Heart right ventricle (tissue), 16 donors: ENCODE measurements at places on chromosomes 2 and 18. TPM values are rescaled to one million over a fixed set of nuclear protein-coding genes. Genes with fewer than 3 reads are reported as not detected.

- no peak for DNase-seq
Observed at GRCh38 chr18:73636355-73636754, 511.3 kb downstream of the FBXO15 start.

DNA sequence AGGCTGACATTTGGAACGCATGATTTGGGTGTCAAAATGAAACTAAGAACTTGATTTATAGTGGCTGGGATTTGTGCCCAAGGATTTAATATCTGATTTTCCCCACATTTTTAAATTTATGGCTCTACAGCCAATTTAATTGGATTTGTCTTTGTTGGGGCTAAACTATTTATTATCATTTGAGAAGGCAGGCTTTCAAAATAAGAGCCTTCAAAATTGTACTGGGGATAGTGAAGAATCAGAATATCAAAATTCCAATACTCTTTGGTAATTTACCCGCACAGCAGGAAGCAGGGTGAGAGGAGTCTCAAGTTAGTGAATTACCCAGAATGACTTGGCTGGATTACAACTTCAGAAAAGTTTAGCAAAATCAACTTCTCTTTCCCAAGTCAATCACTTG is 278.1 kb downstream of the LRATD1 start:
- DNase-seq: no peak

DNA sequence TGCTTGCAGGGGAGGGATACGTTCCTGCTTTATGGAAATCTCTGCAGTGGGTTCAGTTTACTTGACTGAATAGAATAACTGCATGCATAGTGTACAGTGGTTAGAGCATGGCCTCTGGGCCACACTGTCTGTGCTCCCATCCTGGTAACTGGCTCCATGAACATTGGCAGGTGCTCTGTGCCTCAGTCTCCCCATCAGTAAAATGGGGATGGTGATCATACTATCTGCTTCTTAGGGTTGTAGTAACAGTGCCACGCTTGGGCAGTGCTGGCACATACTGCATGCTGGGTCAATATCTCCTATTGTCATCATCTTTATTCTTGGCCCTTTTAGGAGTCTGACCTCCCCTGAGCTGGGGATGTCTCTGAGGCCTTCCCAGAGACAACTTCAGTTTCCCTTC is 117.3 kb downstream of the CTIF start:
- DNase-seq: no peak

- no peak for DNase-seq
Observed at GRCh38 chr2:223036790-223037444, 15.1 kb upstream of the KCNE4 start.

GRCh38 chr2:152445791-152446201 is 110.8 kb downstream of the FMNL2 start:
- no peak for DNase-seq

- no peak for DNase-seq
Observed at GRCh38 chr2:60589104-60589503, 35.6 kb upstream of the BCL11A start.

- DNase-seq: peak; percentile 5
Observed at GRCh38 chr2:120769076-120769786, 33.6 kb downstream of the GLI2 start.

DNA sequence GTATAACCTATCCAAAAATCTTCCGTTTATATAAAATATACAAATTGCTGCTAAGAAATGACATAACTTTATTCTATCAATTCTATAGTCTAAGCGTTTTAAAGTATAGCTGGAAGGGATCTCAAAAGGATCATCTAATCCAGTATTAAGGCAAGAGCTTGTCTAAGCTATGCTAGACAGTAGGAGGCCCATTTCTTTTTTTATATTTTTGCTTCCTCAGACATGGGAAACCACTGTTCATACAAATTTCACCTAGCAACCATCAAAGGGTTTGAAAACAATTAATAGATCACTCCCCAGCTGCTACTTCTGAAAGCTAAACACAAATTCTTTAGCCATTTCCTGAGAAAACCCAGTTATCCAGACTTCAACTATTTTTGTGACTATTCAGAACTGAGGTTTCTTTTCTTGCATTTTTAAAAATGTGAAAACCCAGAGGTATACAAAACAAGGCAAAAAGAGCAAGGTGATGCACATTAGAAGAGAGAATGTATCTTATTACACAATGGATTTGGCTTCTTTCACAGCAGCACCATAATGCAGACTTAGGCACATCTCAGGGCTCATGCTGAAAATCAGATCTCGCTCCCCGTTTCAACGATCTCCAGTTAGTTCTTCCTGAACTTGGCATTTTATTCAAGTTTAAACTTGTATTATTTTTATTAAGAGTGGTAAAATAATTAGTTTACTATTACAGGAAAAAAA is 274.4 kb downstream of the LRP1B start:
- no peak for DNase-seq

DNA sequence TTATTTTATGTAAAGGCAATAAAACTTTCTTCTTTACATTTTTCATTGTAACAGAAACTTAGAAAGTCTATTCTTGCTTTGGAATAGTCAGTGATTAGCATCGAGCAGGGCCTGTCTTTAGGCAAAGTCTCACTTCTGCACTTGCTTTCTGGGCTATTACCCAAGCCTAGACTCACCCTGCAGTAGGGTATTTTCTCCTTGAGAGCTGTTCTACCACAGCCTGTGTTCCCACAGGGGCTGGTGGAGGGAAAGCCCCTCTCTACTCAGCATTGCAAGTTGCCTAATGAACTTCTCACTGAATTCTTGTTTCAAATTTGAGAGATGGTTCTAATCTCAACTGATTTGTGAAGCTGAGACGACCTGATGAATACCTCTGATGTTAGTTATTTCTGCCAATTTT is 111.7 kb upstream of the KLHL14 start:
- DNase-seq: no peak

DNA sequence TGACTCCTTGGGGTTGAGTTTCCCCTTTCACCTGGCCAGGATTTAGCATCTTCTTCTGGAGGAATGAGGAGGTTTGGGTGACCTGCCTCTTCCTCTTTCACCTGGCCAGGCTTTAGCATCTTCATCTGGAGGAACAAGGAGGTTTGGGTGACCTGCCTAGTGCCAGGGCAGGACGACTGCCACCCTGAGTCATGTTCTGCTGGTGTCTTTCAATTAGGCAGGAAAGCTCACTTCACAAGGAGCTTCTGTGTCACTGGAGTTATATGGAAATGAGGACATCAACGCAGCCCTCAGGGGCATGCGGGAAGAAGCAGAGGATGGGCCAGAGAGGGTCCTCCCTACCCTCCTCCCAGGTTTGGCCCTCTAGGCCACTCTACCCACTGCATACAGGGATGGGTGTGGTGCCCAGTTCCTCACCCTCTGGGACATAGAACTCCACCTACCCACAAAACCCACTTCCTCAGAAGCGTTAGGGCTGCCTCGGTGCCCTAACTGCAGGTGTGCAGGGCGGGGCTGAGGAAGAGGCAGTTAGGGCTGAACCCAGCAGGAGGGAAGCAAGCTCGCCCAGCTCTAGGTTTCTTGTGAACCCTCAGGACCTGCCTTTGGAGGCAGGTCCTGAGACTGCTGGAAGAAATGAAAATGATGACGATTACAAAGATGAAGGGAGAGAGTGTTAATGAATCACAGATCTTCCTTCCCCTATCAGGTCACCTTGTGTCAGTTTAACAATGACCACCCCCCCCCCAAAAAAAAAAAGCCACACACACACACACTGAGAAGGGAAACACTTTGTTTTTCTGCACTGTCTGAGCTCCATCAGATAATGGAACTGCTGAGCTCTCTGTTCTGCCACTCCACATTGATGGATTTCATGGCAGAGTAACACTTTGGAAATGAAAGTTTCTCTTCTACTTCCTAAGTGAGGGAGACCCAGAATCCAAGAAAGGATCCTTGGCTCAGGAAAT is 71.0 kb downstream of the ARL4C start:
- DNase-seq: peak; percentile 16

GRCh38 chr2:96134421-96134820 is 3.9 kb downstream of the ASTL start:
- DNase-seq: no peak

GRCh38 chr2:67802291-67802690 is 260.5 kb downstream of the C1D start:
- no peak for DNase-seq

DNA sequence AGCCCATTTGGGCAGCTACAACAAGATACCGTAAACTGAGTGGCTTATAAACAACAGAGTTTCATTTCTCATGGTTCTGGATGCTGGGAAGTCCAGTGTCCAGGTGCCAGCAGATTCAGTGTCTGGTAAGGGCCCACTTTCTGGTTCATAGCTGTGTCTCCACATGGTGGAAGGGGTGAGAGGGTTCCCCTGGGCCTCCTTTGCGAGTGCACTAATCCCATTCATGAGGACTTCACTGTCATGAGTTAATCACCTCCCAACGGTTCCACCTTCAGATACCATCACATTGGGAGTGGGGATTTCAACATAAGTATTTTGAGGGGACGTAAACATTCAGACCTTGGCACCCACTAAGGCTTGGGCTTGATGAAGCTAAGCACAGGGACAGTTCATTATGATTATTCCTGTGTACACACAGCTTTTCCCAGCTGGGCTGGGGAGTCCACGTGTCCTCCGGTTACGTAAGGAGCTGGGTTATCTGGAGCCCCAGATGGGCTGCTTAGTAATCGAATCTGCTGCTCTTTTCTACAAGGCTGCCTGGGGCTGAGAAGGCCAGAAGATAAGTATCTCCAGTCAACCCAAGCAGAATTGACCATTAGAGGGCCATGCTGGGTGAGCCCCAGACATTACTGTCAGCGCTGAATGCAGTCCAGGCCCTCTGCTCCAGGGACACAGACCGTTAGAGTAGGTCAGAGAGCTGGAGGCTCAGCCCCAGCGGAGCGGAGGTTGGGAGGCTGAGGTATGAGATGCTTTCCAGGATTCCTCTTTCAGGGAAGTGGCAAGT is 42.7 kb downstream of the EPAS1 start:
- DNase-seq: peak; percentile 47

DNA sequence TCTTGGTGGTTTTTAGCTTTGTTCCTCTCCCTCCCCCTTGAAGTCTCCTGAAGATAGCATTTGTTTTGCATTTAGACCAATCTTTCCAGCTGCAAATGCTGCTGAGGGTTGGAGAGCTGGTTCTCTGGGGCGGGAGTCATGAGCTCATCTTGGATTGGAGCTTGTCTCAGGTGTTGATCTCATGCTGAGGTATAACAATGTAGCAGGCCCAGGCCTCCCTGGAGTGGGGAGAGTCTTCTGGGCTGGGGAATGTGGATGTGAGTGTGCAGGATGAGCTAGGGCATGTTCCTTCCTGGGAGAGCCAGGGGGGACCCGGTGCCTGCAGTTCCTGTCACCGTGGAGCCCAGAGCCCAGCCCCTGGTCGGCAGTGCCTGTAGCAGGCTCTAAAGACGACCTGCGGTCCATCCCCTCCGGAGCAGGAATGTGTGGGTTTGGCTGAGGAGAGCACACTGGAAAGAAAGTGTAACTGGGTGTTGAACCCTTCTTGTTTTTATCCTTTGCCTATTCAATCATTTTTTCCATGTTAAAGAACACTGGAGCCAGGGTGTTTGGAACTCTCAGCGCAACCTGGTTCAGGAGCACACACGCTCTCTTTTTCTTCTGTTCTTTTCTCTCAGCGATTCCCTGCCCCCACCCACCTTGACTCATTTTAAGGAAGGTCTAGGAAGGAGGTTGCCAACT is 2.7 kb downstream of the ZNF532 start:
- no peak for DNase-seq

DNA sequence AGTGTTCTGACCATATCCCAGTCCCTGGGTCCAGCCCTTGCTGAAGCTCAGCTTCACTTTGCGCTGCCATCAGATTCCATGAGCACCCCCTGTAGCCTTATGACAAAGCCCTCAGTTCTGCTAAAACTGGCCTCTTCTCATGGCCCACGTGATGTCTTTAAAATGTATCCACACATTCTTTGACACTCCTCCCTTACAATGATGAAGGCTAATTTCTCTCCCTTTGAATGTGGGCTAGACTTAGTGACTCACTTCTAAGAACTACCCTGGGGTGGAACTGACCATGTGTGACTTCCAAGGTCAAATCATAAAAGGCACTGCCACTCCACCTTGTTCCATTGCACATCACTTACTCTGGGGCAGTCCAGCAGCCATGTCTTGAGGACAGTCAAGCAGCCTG is 45.4 kb upstream of the GORASP2 start:
- DNase-seq: no peak

DNA sequence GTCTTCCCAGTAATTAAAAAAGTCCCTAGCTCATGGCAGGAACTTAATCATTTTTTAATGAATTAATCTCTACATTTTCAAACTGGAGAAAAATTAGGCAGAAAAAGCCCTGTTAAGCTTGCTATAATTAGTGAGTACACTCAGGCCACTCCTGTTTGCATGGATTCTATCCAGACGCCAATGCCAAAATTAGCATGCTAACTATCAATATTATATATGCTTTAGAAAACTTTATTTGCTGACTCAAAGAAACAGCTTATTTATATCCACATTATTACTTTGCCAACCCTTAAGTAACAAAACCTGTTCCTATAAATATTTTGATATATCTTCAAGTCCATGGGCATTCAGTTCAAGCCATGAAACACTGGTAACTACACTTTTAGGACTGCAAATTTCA is 90.9 kb downstream of the SMC6 start:
- no peak for DNase-seq

GRCh38 chr2:26885651-26886329 is 37.9 kb downstream of the DPYSL5 start:
- no peak for DNase-seq

GRCh38 chr18:59267503-59268126 is 5.6 kb downstream of the RAX start:
- no peak for DNase-seq

DNA sequence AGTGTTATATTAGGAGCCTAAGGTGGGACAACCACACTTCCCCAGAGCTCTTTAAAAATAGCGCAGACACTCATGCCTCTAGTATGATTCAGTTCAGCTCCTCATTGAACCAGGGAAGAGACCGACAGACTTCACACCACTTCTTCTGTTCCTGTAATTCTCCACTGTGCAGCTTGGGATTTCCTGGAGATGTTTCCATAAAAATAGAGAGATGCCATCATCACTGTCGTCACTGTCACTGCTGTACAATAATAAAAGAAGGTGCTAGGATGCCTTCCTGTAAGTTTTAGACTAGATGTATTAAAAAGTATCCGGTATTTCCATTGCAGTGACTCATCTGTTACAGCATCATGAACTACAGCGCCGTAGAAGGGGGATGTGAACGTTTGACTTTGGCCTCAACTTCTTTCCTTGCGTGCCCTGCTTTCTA is 110.9 kb downstream of the FAM210A start:
- DNase-seq: no peak

DNA sequence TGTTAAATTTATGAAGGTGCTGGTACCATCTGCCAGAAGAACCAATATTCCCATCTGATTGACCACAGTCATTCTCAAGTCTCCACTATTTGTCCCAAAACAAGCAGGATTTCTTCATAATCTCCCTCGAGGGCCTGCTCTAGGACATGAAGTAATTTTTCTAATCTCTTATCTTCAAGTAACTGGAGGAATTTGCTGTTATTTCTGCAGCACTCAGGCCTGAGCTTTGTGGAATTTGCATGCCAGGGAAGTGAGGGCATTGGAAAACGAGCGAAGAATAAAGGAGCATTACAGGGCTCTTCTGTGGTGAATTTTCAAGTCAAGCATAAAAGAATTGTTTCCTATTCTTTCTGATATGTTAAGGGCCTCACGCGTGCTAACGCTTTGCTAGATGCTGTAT is 161.2 kb upstream of the EPAS1 start:
- no peak for DNase-seq

- DNase-seq: no peak
Observed at GRCh38 chr2:236940497-236940896, 145.2 kb upstream of the COPS8 start.

The PHLPP1 gene
- total RNA-seq: 8.1 TPM

The CXCR4 gene
- 8.7 TPM for total RNA-seq

The ZAP70 gene
- 0.58 TPM for total RNA-seq

The LONRF2 gene
- total RNA-seq: 29.9 TPM

The HDHD2 gene
- total RNA-seq: 52.4 TPM

The LOXHD1 gene
- 1.6 TPM for total RNA-seq

The COBLL1 gene
- 15.6 TPM for total RNA-seq

The MALL gene
- total RNA-seq: 8.5 TPM

The ATF2 gene
- total RNA-seq: 28.3 TPM

The REG1B gene
- not detected for total RNA-seq
